Activated T-helper 17 cell treated with anti-CD3 and anti-CD28 coated beads, Interleukin-2, amount 50 U/mL, for 72 hours (primary cell): ENCODE measurements at places on chromosomes 1 and 21.

DNA sequence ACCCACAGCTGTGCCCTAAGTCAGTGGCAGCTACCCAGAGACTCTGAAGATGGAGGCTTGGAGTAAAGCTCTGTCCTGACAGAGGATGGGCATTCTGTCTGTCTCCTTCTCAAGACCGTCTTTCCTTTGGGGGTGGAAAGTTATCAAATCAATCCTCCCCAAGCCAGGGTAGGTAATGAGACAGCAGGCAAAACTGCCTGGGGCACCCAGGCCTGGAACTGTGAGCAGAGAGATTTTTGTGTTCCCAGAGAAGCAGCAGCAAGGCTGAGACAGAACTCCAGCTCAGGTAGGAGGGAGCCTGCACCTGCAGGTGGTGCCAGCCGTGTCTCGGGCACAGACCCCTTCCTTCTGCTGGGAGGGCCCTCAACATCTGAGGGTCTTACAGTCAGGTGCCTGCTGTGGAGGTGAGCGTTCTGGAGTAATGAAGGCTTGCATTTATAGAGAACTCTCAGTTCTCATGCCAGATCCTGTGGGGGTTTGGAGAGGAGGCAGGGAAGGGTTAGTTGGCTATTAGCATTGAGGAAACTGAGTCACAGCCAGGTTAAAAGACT is 95.6 kb downstream of the RIPK4 start:
- peaks cover 8% of the 10 kb centered on the region for H3K27me3 ChIP-seq
- no peak for ATAC-seq
- H3K36me3 ChIP-seq: no peaks in the 10 kb centered on the region
- no peak overlapping the region for H3K27ac ChIP-seq
- H3K4me3 ChIP-seq: no peak overlapping the region

- H3K4me3 ChIP-seq: no peak overlapping the region
- ATAC-seq: no peak
- no peak overlapping the region for H3K27ac ChIP-seq
Measured at GRCh38 chr1:226325178-226325577, 16.2 kb upstream of the LIN9 start.

DNA sequence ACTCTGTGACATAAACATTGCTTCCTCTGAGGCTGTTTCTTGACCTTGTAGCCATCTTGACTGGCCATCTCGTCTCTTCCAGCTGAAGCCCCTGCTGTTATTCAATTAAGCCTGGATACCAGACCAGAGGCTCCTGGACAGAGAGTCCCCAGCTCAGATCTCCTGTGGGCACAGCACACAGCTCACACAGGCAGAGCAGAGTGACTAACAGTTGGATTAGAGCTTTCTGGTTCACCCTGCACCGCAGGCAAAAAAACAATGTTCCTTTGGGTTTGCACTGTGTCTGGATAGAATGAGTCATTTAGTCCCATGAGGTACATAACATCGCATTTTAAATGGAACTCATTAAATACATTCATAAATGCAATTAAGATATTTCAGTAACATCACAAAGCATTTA is 33.4 kb upstream of the USH2A start:
- H3K36me3 ChIP-seq: no peaks in the 10 kb centered on the region
- H3K27ac ChIP-seq: no peak overlapping the region
- ATAC-seq: no peak
- H3K4me1 ChIP-seq: no peaks in the 10 kb centered on the region

DNA sequence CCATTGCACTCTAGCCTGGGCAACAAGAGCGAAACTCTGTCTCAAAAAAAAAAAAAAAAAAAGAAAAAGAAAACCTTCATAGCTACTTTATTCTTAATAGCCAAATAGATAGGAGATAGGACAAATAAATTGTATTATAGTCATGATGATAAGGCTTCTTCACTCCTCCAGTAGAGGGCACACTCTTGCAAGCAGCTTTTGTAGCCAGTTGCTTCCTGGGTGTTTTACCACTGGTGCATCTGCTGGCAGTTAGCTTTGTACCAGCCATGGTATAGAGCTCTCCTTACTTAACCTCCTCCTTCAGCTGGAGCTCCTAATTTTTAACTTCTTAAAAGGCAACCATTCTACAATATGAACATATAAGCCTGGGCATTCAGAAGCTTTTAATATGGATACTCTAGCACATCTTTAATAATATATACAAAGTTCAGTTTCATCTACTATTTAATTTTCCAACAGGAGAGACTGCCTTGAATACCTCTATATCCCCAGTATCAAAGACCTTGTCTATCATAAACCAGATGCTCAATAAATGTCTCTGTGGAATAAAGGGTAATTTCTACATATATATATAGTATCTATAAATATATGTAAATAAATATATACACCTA is 35.8 kb downstream of the EVI5 start:
- no peak overlapping the region for H3K4me3 ChIP-seq
- H3K36me3 ChIP-seq: no peaks in the 10 kb centered on the region
- ATAC-seq: peak; percentile 46
- H3K27me3 ChIP-seq: peaks cover 8% of the 10 kb centered on the region
- H3K4me1 ChIP-seq: no peaks in the 10 kb centered on the region
- H3K27ac ChIP-seq: no peak overlapping the region
